Smooth muscle cell of the coronary artery (primary cell): ENCODE measurements at places on chromosomes 3 and 15. TPM values are rescaled to one million over a fixed set of nuclear protein-coding genes. Genes with fewer than 3 reads are reported as not detected.

Gene GRM7
- not detected in 2 replicates for total RNA-seq

Gene ADGRG7
- total RNA-seq: 0.12 TPM in 1 of 2 replicates, not detected in the other

Gene P4HTM
- total RNA-seq: 23.9 and 31.9 TPM in 2 replicates

Gene UBA7
- total RNA-seq: 32.1 and 69.6 TPM in 2 replicates

Gene GOLGA6L10
- total RNA-seq: 0.35 and 0.90 TPM in 2 replicates

Gene SLC25A26
- total RNA-seq: 12.6 and 17.6 TPM in 2 replicates

Gene PLA2G4B
- total RNA-seq: 0.53 and 1.6 TPM in 2 replicates

Gene MESP2
- total RNA-seq: 0.15 and 1.6 TPM in 2 replicates

Gene PLA2G4D
- not detected in 2 replicates for total RNA-seq
